RPMI8226 (cell line): ENCODE measurements at places on chromosomes 1 and 21.

GRCh38 chr1:39590546-39590945, 14.0 kb upstream of the PABPC4 start:
- DNase-seq: no peak

GRCh38 chr1:229985613-229986010, 81.4 kb upstream of the GALNT2 start:
- DNase-seq: no peak

- DNase-seq: peak; percentile 60
Measured at GRCh38 chr1:174815474-174815908, 184.3 kb upstream of the CACYBP start.

DNA sequence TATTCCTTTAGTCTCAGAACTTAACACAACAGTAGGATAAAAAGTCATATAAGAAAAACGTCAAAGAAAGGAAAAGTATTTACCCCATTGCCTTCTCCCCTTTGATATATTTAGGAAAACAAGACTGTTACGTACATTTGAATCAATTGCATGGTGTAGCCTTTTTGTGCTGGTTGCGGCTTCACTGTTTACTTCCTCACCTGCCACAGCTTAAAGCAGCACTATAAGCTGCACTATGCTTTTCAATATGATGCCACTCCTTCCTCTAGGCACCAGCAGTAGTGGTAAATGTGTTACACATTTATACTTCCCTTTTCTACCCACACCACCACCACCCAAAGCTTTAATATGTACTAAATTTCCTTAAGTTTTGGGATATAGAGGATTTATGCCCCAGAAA, 111.1 kb downstream of the ATP1B1 start:
- DNase-seq: no peak

DNA sequence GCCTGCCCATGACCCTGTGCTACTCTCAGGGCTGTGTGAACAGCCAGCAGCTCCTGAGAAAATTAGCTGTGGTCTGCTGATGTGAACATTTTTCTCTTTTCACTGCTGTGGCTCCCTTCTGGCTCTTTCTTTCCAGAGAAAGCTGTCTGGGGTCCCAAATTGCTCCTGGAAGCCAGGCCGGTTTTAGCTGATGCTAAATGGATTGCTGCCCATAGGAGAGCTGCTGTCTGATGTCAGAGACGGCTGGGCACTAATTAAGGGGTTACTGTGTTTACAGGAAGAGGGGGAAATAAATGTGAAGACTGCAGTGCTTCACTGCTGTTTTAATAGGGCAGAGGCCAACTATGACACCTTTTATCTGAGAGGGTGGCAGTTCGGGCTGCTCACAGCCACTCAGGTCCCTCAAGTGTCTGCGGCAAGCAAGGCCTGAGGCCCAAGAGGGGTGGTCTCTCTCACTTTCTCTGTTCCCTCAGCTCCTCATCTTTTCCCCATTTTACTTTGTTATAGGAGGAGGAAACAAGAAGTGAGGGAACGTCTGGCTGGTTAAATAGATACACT, 106.0 kb upstream of the GNG12 start:
- DNase-seq: no peak

DNA sequence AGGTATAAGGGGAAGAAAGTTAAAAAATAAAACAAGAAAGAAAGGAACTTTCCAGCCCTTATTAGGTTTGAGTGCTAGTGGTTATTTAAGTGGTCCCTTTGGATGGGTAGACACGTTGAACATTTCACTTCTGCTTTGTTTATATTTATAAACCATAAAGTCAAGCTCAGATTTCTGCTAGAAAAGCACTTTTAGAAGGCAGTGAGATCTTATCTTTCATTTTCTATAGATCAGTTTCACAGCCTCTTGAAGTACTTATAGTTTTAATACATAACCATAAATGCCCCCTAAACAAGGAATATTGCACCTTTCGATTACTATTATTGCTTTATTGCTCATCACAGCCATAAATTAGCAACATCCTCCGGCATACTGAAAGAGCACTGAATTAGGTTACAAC, 446.8 kb upstream of the PLXNA2 start:
- peak; percentile 12 for DNase-seq

DNA sequence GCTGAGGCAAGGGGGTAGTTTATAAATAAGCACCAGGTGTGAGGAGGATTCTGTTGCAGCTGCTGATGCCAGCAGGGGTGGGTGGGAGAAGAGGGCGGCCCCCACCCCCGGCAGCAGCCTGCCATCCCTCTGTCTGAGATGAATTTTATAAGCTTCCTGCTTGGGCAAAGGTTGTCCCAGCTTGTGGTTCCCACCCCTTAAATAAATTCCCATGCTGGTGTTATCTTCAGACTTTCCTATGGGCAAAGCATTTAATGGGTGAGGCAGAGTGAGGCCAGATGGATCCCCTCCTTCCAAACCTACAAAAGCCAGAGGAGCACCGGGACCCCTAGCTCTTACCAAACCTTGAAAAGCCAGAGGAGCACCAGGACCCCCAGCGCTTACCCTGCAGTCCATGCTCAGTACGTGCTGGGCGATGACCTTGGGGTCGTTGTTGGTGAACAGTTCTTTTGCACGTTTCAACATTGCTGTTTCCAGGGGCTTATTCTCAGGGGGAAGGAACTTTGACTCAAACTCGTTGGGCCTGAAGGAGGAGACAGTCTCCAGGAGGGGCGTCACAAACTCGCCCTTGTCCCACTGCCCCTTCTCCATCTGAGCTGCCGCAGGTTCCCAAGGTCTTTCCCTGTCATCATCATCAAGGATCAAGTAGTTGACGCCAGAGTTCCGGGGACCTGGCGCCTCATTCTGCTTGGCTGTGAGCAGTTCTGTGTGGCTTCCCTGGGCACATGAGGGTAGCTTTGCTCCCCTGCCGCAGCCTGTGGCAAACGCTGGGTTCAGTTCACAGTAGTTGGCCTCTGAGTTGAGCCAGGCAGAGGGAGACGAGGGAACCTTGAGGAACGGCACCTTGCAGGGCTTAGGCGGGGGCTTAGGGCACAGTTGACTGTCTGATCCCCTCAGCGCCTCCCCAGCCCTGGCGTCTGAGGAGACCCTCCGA, 99.5 kb downstream of the BCAR3 start:
- DNase-seq: no peak

GRCh38 chr1:175126347-175126746, 58.7 kb downstream of the TNN start:
- peak; percentile 0 for DNase-seq

DNA sequence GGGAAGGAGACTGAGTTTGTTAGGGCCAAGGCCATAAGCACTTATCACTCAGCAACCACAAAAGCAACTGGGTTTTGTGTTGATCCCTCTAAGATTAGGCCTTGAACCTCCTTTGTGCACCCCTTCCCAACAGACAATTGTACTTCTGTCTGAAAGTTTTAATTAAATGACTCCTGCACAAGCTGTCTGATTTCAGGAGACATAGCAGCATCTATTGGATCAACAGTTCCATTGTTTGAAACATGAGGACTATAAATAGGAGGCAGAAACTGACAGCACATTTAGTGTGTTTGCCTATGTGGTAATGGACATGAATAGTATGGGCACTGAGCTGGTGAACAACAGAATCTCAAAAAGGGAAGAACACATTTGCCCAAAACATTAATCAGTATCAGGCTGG, 167.3 kb upstream of the KCNJ6 start:
- no peak for DNase-seq

- DNase-seq: peak; percentile 43
Measured at GRCh38 chr1:38918568-38918967, 23.1 kb downstream of the RHBDL2 start.

- DNase-seq: no peak
Measured at GRCh38 chr1:23237508-23237907, 20.2 kb upstream of the HTR1D start.

- no peak for DNase-seq
Measured at GRCh38 chr1:188642704-188643103, 1814.0 kb downstream of the PLA2G4A start.

- DNase-seq: no peak
Measured at GRCh38 chr1:1544544-1544943, 4.1 kb upstream of the TMEM240 start.

GRCh38 chr1:47637111-47637685, 199.4 kb downstream of the FOXD2 start:
- no peak for DNase-seq

DNA sequence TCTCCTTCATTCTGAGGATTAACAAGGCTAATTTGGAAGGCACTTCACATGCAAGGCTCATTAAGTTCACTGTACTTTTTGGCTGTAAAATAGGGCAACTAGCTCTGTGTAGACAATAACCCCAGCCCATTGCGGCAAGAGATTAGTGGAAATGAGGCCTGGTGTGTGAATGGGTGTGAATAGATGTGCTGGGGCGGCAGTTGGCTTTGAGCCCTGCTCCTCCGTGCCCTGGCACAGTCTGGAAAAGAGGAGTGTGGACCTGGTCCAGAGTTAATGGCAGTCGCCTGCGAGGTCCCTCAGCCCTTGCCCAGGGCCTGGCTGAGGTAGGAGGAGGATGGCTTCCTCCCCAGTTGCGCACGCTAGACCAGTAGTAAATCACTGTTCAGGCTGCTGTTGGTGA, 4.8 kb downstream of the KISS1 start:
- no peak for DNase-seq

DNA sequence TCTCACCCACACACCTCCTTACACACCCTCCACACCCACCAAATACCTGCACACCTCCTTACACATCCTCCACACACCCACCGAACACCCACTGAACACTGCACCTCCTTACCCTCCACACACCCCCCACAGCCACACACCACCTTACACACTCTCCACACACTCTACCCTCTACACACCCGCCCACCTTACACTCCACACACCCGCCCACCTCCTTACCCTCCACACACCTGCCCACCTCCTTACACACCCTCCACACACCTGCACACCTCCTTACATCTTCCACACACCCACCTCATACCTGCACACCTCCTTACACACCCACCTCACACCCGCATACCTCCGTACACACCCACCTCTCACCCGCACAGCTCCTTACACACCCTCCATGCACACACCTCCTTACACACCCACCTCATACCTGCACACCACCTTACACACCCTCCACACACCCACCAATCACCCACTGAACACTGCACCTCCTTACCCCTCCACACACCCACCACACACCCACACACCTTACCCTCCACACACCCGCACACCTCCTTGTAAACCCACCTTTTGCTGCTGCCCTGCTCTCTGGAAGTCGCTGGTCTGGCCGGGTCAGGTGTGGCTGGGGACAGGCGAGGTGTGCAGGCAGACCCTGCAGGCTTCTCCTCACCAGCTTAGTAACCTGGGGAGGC, 38.5 kb downstream of the COQ8A start:
- DNase-seq: no peak

DNA sequence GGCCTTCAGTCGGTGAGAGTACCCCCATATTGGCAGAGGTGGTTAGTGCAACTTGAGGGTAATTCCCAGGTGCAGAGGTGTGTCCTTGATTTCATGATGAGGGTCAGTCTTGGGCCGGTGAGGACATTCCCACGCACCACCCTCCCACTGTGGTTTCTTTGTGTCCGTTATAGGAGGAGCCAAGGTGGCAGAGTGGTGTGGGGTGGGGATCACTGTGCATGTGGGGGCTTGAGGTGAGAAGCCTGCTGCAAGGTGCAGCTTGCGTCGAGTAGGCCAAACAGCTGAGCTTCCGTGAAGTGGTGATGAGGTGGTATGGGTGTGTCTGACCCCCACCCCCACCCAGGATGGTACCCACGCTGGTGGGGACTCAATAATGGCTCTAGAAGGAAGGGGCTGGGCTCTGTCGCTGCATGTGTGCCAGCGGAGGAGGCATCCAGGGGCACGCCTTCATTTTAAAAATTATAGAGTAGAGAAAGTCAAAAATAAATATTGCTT, 6.2 kb downstream of the PTPRF start:
- DNase-seq: no peak

DNA sequence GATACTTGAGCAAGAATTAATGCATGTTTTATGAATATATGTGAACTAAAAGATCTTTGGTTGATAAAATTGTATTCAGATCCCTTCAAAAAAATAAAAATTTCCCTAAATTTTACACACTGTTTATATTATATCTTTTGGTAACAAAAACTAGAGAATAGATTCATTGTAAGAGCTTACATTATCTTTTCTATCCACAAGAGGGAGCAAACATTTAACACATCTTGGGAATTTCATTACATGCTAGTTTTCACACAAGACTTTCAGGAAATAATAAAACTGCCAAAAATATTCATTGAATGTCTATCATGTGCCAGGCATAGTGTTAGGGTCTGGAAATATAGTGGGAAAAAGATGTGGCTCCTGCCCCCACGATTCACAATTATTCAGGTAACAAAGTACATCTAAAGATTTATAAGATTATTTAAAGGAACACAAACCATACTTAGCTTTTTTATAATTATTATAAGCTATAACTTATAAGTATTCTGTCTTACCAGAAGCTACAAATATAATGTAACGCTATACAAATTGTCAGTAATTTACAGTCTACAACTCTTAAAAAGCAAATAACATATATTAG, 30.6 kb downstream of the FAF1 start:
- no peak for DNase-seq

DNA sequence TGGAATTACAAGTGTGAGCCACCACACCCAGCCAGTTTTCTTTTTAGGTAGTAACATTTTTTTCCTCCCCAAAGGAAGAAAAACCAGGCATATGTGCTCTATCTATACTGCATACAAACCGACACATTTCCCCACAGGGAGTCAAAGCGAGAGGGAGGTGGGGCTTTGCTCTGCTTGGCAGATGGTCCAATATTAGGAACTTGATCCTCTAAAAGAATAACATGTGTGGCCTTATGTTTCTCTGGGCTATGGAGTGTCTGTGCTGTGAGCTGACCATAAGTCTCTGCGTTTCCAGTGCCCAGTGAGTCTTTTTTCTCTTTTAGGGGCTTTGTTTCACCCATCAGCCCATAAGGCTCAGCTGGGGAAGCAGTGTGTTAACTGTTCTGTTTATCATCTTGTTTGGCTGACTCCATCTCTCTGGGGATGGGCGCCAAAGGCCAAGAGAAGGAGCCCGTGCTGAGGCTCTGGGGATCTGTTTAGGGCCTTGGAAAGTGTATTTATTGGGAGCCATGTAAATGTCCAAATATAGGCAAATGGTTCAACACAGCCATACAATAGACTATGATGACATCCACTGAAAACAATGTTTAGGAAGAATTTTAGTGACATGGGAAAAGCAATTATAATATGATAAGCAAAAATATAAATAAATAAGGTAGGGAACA, 20.2 kb downstream of the LMOD1 start:
- no peak for DNase-seq

GRCh38 chr1:231177226-231177625, 15.4 kb downstream of the TRIM67 start:
- no peak for DNase-seq

GRCh38 chr1:232878086-232878485, 72.3 kb upstream of the NTPCR start:
- DNase-seq: no peak

GRCh38 chr1:68495968-68496679, 758 bp downstream of the DEPDC1 start:
- peak; percentile 40 for DNase-seq

GRCh38 chr1:207027206-207027777, 5.3 kb downstream of the C1orf116 start:
- no peak for DNase-seq
